Frontal cortex (tissue), 4 donors: ENCODE measurements at places on chromosomes 12 and 14.

DNA sequence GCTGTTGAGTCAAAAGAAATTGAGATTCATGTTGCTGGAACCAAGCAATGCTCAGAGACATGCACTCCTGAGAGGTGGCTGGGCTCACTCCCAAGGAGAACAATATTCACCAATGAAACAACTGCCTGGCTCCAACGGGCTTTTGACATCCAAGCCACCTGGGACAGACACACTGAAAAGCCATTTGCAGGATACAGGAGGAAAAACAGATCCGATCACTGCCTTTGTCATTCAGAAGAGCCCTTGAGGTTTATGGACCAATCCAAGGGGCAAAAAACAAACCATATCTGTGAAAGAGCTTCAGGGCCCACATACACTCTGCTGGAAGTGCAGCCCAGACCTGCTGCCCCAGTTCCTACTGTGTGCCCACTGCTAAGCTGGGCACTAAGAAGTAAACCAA, 277.5 kb downstream of the NUAK1 start:
- DNase-seq: no peak

- DNase-seq: no peak
Observed at GRCh38 chr12:63928305-63928704, 83.8 kb downstream of the SRGAP1 start.

DNA sequence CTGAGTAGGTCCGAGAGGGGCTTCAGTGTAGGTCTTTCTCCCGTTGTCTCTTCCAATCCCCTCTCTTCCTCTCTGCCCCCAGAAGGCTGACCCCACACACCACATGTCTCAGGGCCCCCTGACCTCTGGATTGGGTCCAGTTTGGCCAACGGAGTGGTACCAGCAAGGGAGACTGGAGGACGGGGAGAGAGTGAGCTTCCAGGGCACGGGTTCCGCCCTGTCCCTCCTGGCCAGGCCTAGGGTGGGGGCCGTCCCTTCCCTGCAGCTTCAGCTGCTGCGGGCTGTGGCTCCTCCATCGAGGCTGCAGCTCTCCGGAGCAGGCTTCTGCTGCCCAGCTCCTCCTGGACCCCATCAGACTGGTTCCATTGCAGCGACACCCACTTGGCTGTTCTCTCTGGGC, 17.4 kb downstream of the FZD10 start:
- no peak for DNase-seq

DNA sequence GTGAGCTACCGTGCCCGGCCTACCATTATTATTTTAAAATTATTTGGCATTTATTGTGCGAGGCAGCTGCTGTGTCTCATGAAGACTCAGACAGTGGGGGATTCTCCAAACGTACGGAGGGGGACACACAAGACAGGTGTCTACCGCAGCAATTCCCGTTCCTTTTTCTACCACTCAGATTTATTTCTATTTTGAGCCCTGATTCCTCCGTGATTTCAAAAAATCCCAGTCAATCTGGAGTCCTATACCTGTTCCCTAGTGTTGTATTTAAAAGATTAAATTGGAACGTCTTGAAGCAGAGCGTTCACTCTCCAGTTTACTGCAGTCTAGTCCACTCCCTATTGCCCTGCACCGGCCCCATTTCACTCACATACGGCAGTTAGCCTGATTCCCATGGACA, 97.9 kb downstream of the AACS start:
- DNase-seq: no peak
